Esophagus squamous epithelium (tissue), 5 donors: ENCODE measurements at places on chromosomes 6 and 20. TPM values are rescaled to one million over a fixed set of nuclear protein-coding genes. Genes with fewer than 3 reads are reported as not detected.

DNA sequence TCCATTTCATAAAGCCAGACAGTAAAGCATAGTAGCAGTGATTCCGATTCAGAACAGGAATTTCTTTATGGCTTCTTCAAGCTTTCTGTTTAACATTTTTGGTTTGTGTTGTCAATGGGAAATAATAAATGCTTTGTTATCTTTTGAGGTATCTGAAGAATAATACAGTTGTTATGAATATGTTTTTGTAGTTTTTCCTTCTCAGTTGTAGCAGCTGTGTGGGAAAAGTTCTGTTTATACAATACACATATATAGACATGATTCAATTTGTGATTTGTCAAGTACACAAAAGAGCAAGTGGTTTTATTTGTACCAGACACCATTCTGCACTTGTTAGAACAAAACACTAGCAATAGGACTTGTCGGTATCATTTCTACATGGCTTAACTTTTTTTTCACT lies 96.6 kb downstream of the CDYL start:
- no peak for DNase-seq

DNA sequence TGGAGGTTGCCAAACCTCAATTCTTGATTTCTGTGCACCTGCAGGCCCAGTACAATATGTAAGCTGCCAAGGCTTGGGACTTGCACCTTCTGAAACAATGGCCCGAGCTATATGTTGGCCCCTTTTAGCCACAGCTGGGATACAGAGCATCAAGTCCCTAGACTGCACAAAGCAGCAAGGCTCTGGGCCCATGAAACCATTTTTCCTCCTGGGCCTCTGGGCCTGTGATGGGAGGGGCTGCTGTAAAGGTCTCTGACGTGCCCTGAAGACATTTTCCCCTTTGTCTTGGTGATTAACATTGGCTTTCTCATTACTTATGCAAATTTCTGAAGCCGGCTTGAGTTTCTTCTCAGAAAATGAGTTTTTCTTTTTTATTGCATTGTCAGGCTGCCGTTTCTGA lies 40.5 kb upstream of the SLC35F1 start:
- no peak for DNase-seq

DNA sequence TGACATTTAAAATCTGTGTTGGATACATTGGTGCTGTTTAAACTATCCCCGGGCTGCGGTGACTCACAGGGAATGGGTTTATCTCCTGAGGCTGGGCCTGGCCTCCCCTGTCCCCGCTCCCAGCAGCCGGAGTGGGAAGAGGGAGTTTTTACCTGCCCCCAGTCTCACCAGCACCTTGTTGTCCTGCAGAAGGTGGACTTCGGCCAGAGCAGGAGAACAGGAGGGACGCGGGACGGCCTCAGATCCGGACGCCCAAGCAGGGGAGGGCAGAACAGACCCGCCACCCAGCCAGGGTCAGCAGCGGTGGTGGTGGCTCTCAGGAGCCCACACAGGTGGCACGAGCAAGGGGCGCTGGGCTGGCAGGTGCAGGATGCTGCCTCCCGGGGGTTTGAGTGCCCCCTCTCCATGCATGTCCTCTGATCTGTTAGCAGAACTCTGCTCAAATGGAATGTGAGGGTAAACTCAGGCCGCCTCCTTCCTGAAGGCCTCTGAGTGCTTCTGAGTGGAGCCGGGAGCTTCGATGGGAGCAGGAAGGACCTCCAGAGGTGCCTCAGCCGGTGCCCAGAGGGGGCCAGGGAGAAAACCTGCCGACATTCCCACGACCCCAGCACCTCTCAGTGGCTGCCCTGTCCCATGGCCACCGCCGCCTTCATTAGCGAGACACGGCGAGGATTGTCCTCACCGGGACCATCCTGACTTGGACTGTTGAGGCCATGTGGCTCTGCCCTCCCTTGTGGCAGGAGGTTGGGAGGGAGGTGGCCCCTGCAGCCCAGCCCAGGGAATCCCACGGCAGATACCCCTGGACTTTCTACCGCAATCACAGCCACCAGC lies 43.4 kb upstream of the MRGBP start:
- no peak for DNase-seq

DNA sequence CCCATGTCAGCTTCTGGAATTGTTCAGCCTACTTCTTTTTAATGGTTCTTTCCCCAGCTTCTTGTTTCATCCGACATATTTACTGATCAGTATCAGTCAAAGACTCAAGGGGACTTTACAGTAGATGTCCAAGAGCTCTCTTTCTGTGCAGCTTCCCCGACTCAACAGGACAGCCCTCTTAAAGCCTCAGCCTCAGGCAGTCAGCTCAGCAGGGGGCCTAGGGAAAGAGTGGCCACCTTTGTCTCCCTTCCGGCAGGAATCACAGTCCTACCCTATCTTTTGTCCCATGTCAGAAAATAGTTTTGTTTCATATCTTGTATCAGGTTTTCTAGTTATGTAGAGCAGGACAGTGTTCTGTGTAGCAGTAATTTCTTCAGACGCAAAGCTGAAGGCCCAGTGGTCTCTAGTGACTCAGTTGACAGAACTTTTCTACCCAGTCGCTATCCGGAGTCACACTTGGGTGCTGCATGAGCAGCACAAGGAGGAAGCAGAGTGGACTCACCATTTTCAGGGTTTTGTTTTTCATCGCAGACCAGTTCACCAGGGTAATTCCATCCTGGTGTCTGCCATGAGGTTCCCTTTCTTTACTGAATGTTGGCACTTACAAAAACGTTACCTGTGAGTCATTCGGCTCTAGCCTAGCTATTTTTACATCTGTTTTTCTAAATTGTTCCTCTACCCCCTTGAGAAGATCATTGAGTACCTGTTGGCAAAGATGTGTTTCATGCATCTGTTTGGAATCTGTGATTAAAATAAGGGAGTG lies 47.7 kb downstream of the SPATA2 start:
- DNase-seq, result no peak

- no peak for DNase-seq
Observed at GRCh38 chr6:36226438-36227047, 30.0 kb downstream of the BRPF3 start.

- no peak for DNase-seq
Observed at GRCh38 chr20:41463567-41463966, 96.9 kb upstream of the EMILIN3 start.

- DNase-seq, result no peak
Observed at GRCh38 chr6:151870375-151870774, 62.9 kb downstream of the ESR1 start.

DNA sequence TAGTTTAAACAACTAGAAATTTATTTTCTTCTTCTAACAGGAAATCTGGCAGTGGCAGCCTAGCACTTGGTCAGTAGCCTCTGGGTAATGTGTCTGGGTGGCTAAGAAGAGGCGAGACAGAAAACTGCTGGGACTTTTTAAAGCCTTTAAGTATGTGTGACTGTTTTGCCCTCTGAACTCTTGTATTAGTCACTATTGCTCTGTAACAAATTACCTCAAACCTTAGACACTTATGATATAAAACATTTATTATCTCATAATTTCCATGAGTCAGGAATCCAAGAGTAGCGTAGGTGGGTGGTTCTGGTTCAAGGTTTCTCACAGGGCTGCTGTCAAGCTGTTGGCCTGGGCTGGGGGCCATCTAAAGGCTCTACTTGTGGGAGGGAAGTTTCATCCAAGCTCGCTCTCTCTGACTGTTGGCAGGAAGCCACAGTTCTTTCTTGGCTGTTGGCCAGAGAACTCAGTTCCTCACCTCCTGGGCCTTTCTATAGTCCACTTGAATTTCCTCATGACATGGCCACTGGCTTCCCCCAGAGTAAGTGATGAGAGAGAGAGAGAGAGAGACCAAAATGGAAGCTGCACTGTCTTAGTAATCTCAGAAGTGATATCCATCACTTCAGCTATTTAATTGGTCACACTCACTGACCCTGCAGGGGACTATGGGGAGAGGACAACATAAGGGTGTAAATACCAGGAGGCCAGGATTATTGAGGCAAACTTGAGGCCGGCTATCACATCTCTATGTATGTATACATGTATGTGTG lies 17.4 kb upstream of the TBC1D22B start:
- no peak for DNase-seq

- DNase-seq, result no peak
Observed at GRCh38 chr20:47412083-47412482, 55.6 kb upstream of the ZMYND8 start.

- DNase-seq, result no peak
Observed at GRCh38 chr20:24691901-24692351, 222.5 kb downstream of the SYNDIG1 start.

- no peak for DNase-seq
Observed at GRCh38 chr6:104941729-104942091, 15.2 kb upstream of the LIN28B start.

DNA sequence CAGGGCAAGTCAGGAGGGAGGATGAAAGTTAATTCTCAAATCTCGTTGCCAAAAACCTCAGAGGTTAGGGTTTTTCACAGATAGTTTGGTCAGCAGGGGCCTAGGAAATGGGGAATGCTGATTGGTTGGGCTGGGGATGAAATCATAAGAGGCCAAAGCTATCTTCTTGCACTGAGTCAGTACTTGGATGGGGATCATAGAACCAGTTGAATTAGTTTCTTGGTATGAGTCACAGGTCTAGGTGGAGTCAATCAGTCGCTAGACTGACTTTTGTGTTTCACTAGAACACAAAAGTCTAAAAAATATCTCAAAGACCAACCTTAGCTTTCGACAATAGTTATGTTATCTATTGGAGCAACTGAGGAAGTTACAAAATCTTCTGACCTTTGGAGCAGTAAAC lies 368.5 kb downstream of the TBC1D32 start:
- no peak for DNase-seq

DNA sequence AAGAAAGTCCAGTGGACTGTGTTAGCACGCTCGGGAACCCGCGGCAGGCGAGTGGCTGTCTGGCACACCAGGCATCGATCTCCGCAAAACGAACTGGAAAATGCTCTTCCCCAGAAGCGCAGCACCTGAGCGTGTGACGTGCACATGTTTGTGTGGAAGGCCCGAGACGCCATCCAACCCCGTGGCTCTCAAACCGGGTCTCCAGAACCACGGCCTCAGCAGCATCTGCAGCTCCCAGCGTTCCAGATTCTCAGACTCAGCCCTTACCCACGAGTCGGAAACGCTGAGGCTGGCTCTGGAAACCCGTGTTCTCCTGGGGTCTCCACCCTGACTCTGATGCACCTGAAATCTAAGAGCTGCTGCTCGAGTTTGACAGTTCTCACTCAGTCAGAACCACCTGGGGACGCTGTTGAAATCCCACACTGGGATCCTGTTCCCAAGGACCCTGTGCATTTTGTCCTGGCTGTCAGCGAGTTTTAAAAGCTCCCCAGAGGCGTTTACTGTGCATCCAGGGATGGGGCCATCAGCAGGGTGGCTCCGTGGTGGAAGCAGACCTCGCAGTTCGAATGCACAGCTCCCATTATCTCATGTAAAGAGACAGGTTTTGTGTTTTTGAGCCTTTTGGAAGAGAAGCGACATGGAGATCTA lies 69.0 kb downstream of the DLL1 start:
- DNase-seq, result no peak

DNA sequence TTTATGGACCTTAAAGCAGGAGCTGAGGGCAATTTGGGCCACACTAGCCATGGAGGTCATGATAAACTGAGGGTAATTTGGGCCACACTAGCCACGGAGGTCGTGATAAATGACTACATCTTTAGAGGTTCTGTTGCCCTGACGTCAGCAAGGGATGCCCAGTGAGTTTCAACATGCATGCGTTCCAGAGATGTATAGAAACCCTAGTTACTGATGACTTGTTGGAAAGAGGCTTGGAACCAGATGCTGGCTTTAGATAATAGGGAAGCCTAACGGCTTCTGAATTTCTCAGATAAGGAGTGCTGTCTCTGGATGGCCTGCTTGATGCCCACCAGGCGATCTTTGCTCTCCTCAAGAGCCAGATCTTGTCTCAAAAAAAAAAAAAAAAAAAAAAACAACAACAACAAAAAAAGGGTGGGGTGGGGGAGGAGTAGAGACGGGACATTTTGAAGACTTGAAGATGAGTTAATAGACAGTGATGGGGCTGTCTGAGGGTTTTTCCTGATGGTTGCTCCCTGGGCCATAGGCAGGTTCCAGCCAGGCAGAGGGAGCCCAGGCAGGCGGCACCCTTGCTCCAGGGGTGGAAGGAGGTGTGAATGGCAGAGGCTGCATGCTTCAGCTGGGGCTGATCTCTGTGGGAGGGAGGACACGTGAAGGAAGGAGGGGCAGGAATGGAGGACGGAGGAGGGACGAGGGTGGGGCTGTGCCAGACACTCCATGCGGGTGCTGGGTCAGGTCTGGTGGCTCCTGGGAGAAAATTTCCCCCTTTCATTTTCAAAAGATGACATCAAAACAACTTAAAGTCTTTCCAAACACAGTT lies 27.0 kb upstream of the FRMD1 start:
- no peak for DNase-seq

DNA sequence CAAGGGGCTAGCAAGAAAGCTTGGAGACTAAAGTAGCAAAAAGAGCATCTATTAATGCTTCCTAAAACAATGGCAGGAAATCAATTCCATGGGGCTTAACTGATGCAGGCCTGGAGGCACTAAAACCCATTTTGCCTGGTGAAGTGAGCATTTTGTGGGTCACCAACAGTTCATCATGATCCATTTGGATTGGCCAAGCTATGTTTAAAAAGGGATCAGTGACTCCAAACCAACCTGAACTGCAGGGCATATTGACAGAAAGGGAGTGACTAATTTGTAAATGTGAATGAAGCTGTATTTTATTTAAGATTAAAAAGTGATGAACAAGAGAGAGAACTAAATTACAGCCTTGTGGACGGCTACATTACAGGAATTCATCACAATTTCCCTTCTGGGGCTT lies 132.0 kb downstream of the PCSK2 start:
- DNase-seq, result no peak

GRCh38 chr6:121816906-121817540 lies 381.6 kb downstream of the GJA1 start:
- no peak for DNase-seq

GRCh38 chr6:169156108-169156792 lies 97.4 kb downstream of the THBS2 start:
- DNase-seq, result no peak

Gene ARMH2
- not detected for total RNA-seq

Gene TREML4
- not detected for total RNA-seq

Gene BPIFA3
- not detected for total RNA-seq

Gene XKR7
- not detected for total RNA-seq

Gene CALHM5
- 0.13 TPM for total RNA-seq

Gene TGM2
- 2.8 TPM for total RNA-seq

Gene CFAP206
- total RNA-seq, result not detected

Gene SNAP25
- 0.57 TPM for total RNA-seq
